ENCODE measurements at places on chromosomes 12 and 14. TPM values are rescaled to one million over a fixed set of nuclear protein-coding genes. Genes with fewer than 3 reads are reported as not detected.

ENDOU gene
- 0.43 TPM for total RNA-seq

CCDC197 gene
- total RNA-seq, result not detected

GRCh38 chr12:6154730-6155459 is 30.4 kb upstream of the VWF start:
- H3K27ac ChIP-seq, result no peak overlapping the region
- no peaks in the 10 kb centered on the region for H3K27me3 ChIP-seq
- H3K36me3 ChIP-seq, result no peaks in the 10 kb centered on the region
- DNase-seq, result no peak
- H3K4me3 ChIP-seq, result no peak overlapping the region

DGKA gene
- total RNA-seq, result 22.2 TPM

GRCh38 chr12:13318231-13319015 is 121.9 kb downstream of the EMP1 start:
- H3K27ac ChIP-seq, result no peak overlapping the region
- no peak overlapping the region for H3K4me3 ChIP-seq
- H3K27me3 ChIP-seq, result no peaks in the 10 kb centered on the region
- no peaks in the 10 kb centered on the region for H3K36me3 ChIP-seq
- DNase-seq, result no peak
- H3K4me1 ChIP-seq, result no peaks in the 10 kb centered on the region

DPF3 gene
- not detected for total RNA-seq

DNA sequence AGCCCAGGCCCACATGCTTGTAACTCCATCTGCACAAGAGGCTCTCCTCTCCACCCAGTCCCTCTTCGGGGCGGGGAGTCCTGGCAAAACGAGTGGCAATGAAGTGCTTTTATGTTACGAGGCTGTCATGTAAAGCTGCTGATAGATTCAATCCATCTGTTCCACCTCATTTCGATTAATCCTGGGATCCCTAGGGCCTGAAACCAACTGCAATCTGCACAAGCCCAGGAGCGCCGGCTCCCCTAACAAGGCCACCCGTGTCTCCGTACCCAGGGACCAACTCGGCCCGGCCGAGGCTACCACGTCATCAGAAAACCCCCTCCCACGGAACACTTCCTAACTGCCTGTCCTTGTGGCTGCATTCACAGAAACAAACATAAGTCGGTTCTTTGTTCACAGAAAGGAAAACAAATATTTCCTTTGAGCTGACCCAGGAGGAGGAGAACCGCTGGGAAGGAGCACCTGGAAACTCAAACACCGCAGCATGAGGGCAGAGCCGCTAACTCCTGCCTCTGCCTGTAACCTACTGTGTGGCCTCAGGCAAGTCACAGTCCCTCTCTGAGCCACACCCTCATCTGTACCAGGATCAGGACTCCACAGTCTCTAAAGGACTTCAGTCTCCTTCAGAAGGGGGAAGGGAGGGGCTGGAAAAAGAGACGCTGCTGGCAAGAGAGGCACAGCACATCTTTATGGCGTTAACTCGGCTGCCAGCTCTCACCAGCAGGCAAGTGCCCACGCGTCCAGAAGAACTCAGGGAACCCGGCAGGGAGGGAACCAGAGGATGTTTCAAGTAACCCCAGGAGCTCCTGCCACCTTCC is 47.8 kb downstream of the CCDC88C start:
- DNase-seq, result no peak
- H3K4me1 ChIP-seq, result no peaks in the 10 kb centered on the region
- H3K36me3 ChIP-seq, result no peaks in the 10 kb centered on the region
- no peak overlapping the region for H3K27ac ChIP-seq

HRK gene
- 1.3 TPM for total RNA-seq

SLC6A13 gene
- total RNA-seq, result 1.3 TPM

- H3K27me3 ChIP-seq, result no peaks in the 10 kb centered on the region
- H3K36me3 ChIP-seq, result no peaks in the 10 kb centered on the region
- DNase-seq, result no peak
- peak overlapping the region; percentile 74 for H3K4me3 ChIP-seq
- H3K4me1 ChIP-seq, result peaks cover 9% of the 10 kb centered on the region
These were observed 814 bp downstream of the ANKRD13A start for GRCh38 chr12:109999983-110000505.

DNA sequence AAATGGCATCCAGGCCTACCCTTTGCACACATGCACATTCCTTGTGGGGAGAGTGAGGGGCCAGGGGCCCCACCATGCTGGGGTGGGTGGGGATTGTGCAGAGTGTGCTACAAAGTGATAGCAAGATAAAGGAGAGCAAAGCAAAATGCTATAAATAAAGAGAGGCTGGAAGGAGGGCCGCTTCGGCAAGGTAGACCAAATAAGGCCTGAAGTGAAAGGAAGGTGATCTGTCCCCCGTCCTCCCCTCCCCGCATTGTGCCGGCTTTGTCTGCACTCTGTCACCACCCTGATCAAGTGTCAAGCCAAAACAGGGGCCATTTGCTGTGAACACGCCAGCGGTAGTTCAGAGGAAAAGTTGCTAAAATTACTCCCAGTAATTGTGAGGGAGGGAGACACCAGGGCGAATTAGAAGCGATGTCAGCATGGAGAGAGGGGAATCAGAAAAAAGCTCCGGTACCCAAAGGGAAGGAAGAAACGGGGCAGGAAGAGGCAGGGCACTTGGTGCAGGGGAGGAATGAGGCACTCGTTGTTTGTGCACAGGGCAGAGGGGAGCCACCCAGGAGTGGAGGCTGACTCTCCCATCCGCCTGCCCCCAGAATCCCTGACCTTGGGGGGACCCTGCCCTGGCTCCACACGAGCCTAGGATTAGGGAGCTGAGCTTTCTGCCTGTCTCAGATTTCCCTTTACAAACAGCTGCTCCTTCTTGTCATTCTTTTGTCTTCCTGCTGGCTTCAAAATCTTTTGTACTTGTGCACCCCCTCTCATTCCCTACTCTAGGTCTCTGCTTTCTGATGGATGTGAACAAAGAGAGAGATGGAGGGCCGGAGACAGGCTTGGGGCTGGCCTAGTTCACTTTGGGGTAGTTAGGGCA is 2.9 kb upstream of the MYH7 start:
- peaks cover 12% of the 10 kb centered on the region for H3K4me1 ChIP-seq
- H3K27ac ChIP-seq, result no peak overlapping the region
- no peak for DNase-seq
- no peaks in the 10 kb centered on the region for H3K27me3 ChIP-seq
- H3K36me3 ChIP-seq, result no peaks in the 10 kb centered on the region
- H3K4me3 ChIP-seq, result no peak overlapping the region

- peak; percentile 34 for DNase-seq
- H3K4me1 ChIP-seq, result peaks cover 37% of the 10 kb centered on the region
- no peak overlapping the region for H3K4me3 ChIP-seq
- H3K36me3 ChIP-seq, result no peaks in the 10 kb centered on the region
- H3K27me3 ChIP-seq, result no peaks in the 10 kb centered on the region
These were observed 8.5 kb upstream of the KRT75 start for GRCh38 chr12:52442600-52443061.

GRCh38 chr14:63273717-63274655 is 44.7 kb downstream of the GPHB5 start:
- H3K27ac ChIP-seq, result no peak overlapping the region
- no peak overlapping the region for H3K4me3 ChIP-seq
- no peak for DNase-seq
- H3K4me1 ChIP-seq, result no peaks in the 10 kb centered on the region

CBLN3 gene
- 1.4 TPM for total RNA-seq

GRCh38 chr12:121452340-121452984 is 52.5 kb downstream of the RNF34 start:
- H3K27me3 ChIP-seq, result no peaks in the 10 kb centered on the region
- no peak overlapping the region for H3K27ac ChIP-seq
- DNase-seq, result peak; percentile 31

DNA sequence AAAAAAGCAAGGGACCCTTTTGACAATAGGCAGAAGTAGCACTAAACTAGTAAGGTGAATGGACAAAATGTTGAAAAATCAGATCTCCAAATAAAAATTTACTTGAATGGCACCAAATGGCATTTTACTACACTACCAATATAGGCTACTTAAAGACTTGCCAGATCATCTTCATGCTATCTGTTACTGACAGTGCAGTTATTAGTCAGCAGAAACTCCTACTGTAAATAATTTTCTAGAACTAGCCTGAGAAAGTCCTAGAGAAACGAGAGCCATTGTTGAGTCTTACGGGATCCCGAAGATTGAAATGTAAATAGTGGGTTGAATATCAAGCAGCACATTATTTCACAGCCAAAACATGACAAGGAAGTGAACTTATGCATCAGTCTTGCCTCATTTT is 350.3 kb downstream of the SEC23A start:
- H3K27ac ChIP-seq, result no peak overlapping the region
- H3K27me3 ChIP-seq, result no peaks in the 10 kb centered on the region
- DNase-seq, result no peak

BMP4 gene
- total RNA-seq, result 108 TPM

CLEC2A gene
- not detected for total RNA-seq

GRCh38 chr12:78863482-78864402 is 832 bp upstream of the SYT1 start:
- no peaks in the 10 kb centered on the region for H3K36me3 ChIP-seq
- H3K27ac ChIP-seq, result no peak overlapping the region
- peak overlapping the region; percentile 29 for H3K4me3 ChIP-seq
- DNase-seq, result peak; percentile 43
- no peaks in the 10 kb centered on the region for H3K27me3 ChIP-seq
- peaks cover 8% of the 10 kb centered on the region for H3K4me1 ChIP-seq

VDR gene
- total RNA-seq, result 13.6 TPM

GRCh38 chr12:110042264-110042663 is 6.1 kb downstream of the C12orf76 start:
- no peak overlapping the region for H3K4me3 ChIP-seq
- H3K36me3 ChIP-seq, result peaks cover 4% of the 10 kb centered on the region
- no peaks in the 10 kb centered on the region for H3K27me3 ChIP-seq
- H3K27ac ChIP-seq, result peak overlapping the region; percentile 57
- peaks cover 54% of the 10 kb centered on the region for H3K4me1 ChIP-seq
- no peak for DNase-seq

DNA sequence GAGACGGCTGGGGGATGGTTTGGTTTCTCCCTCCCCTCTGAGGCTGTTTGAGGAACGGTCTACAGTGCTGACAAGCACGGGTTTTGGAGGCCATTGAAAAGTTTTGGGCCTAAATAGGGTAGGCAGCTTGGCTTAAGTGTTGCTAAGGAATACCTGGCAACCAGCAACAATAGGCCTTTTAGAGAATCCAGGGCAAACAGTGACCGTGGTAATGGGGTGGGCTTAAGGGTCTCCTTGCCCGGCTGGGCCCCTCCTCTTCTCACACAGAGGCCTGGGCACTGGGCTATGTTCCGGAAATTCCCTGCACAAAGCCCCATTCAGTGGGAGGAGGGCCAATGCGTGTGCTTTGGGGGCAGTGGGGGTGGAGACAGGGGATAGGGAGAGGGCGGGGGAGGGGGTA is 55.4 kb downstream of the ASCL1 start:
- DNase-seq, result no peak
- H3K27ac ChIP-seq, result no peak overlapping the region
- no peaks in the 10 kb centered on the region for H3K4me1 ChIP-seq
- no peaks in the 10 kb centered on the region for H3K27me3 ChIP-seq

DNA sequence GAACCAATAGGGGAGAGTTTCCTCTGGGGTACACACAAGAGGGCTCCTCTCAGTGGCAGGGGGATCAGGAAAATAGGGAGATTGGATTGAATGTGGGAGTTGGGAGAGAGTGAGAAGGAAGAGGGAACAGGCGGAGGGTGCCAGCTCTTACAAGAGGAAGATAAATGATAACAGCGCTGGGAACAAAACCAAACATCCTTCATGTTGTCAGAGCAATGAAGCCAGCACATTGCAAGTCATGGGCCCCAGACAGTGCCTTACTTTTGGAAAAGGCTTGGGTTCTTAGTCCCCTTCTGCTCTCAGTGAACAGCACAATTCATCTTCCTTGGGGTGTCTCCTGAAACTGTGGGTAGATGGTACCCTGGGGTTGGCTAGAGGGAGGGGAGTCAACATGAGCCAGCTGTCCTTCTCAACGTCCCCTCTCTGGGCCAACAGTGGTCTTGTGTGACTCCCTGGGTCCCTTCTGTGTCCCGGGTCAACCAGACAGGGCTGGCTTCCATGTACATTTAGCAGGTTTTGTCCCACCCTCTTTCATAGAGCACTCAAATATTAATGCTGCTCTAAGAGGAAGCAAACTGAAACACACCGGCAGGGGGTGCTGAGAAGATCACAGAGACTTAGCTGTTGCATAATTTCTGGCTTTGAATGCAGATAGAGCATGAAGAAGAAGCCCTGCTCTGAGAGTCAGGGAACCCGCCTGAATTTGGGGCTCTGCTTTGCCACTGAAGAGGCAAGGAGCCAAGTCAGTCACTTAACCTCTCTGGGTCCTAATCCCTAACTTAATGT is 138.5 kb downstream of the ESRRB start:
- DNase-seq, result peak; percentile 15
- peaks cover 1% of the 10 kb centered on the region for H3K27me3 ChIP-seq
- H3K27ac ChIP-seq, result no peak overlapping the region
- H3K4me1 ChIP-seq, result no peaks in the 10 kb centered on the region
- H3K4me3 ChIP-seq, result no peak overlapping the region

Measured in Caco-2 (cell line).